Stimulated activated CD4-positive, alpha-beta T cell treated with anti-CD3 and anti-CD28 coated beads, TNF-alpha, amount 100 ng/mL, for 24 hours (primary cell): ENCODE measurements at places on chromosomes 5 and 9.

DNA sequence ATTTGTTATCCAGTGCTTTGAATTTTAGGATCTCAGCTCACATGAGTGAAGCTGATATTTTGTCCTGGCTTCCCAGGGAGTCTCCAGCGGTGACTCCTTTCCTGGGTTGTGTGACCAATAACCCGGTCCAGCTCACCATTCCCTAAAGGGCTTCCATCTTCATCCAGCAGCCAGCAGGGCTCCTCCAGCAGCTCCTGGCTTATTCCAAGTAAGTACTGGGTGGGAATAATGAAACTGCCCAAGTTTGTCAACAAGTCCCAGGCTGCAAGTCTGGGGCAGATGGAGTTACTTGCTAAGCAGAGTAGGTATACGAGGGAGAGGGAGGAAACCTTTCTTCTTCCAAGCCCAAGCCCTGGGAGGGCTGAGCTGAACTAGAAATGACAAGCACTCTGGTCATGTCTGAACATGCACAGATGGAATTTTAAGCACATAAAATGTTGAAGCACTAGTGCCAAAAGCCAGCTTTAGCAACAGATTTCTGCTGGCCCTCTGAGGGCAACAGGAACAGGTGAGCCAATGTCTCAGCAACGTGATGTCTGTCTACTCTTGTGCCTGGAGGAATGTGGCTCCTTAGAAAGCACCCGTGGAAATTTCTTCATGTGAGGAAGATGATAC, 153.7 kb upstream of the DAPK1 start:
- DNase-seq: no peak

GRCh38 chr5:147530530-147531389, 20.9 kb upstream of the DPYSL3 start:
- no peak for DNase-seq

GRCh38 chr9:81620002-81620390, 69.4 kb downstream of the TLE1 start:
- DNase-seq: no peak

- no peak for DNase-seq
These were observed 209.3 kb upstream of the SLC24A2 start for GRCh38 chr9:19998153-19998552.

DNA sequence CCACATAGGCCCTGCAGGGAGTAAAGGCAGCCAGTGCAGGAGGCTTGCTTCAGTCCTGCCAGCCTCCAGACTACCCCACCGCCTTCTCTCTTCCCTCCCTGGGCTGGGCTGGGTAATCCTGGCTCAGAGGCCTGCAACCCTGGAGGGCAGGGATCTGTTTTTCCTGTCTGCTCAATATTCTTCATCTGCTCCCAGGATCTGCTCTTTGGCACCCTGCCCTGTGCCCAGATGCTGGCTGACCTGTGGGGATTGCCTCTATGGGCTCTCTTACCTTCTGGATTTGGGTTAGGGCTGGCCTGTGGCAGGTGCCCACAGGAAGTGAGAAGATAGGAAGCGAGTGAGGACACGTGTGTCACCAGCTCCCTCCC, 7.3 kb upstream of the ANGPTL2 start:
- no peak for DNase-seq

GRCh38 chr5:37554938-37555337, 175.8 kb downstream of the WDR70 start:
- no peak for DNase-seq

- DNase-seq: no peak
These were observed 61.1 kb upstream of the IL6ST start for GRCh38 chr5:56055859-56056258.

DNA sequence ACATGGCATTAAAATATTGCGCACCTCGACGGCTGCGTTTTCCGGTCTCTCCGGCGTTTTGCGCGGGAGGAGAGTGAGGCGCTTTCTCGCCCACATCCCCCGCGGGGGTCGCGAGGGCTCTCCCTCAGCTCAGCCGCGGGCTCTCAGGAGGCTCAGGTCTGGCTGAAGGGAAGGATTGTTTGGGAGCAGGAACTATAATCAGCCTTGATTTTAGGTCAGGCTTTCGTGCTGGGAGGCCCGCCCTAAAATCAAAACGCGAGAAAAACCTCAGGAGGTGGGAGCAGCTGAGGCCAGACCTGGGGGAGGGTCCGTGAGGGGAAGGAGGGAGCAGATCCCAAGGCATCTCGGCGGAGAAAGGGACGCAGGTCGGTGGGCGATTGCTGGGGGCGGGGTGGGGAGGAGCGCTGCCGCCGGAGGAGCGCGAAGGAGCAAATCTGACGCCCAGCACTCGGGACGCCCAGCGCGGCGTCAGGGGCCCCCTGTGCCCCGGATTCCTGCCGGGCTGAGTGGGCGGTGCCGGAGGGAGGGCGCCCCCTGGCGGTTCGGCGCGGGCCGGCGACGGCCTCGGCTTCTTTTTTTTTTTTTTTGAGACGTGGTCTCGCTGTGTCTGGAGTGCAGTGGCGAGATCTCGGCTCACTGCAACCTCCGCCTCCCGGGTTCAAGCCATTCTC, 18.7 kb upstream of the RNF130 start:
- peak; percentile 55 for DNase-seq

DNA sequence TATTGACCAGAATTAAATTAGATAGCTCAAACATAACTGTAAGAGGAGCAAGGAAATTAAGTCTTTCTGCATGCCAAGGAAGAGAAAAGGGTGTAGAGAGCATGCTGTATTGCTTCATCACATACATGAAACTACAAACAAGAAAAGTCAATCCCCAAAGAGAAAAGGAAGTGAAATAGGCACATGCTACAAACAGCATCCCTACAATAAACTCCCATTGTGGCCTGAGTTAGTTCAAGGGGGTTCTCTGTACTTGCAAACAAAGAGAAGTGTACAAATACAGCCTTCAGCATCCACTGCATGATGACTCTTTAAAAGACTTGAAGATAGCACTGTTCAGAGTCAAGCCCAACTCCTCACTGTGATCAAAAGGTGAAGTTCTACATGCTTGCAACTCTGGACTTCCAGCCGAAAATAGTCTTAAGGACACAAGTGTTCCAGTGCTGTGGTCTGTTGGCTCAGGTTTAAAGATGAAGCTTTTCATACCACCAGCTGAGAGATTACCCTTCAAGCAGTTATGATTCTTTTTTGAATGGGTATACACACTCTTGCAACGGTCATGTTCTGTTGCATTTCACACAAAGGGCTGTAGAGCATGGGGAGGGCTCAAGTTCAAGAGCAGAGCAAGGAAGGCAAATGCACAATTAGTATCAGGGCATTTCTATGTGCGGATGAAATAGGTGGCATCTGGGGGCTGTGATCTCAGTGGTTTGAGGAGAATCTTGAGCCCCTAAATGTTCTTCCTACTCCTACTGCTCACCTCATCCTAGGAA, 534.5 kb downstream of the EBF1 start:
- DNase-seq: no peak

DNA sequence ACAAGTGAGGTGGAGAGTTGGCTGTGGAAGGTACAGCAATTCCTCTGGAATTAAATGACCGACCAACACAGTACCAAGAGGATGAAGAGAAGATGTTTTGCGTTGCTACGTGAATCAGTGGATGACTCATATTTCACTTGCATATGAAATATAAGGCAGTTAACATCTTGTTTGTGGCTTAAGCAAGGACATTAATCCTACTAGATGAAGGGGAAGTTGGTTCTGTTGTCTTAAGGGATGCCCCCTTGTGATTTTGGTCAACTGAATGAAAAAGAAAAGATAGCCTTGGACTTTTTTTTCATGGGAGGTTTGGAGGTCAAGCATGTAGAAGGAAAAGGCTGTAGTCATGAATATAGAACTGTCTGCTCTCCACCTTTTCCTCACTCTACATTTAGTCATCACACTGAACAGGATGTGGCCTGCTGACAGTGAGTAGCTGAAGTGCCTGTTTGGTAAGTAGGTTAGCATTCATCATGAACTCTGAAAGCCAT, 33.9 kb downstream of the VLDLR start:
- DNase-seq: no peak

- no peak for DNase-seq
These were observed 336.7 kb downstream of the FAM170A start for GRCh38 chr5:119966028-119966427.

DNA sequence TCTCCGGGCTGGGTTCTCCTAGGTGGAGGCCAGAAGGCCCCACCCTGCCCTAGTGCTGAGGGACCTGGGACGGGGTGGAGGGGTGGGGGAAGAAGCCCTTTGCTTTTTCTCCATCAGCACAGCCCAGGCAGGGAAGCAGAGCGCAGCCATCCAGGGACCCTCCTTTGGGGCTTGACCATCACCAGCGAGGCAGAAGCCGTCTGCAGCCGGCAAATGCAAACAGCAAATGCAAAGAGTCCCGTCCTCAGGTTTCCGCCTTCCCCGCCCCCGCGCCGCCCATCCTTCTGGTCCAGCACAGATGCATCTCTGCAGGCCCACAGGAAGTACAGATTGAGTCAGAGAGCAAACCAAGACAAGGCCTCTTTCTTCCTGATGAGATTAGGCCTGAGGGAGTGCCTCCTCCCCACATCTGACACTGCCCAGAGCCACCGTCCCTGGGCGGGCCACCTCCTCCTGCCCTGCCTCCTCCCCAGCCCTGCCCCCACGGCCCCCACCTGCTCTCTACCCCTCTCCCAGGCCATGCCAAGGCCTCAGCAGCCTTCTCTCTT, 23.4 kb downstream of the CORO2A start:
- DNase-seq: no peak

DNA sequence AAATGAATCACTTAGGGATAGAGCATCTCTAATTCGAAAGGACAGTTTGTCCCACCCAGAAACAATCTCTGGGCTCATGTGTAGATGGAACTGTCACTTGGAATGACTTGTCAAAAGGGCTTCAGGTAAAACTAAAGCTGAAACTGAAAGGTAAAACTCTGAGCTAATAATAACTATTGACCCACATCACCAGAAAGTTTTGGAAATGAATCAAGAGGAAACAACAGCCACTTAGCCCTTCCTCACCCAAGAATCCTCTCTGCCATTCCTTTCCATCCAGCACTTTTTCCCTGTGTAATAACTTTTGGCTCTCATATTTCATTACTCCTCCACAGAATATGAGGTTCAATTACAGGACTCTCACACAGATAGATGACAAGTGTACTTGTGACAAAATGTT, 14.0 kb upstream of the GLRX start:
- no peak for DNase-seq

- no peak for DNase-seq
These were observed 1.7 kb upstream of the HTR1A start for GRCh38 chr5:63963926-63964325.

DNA sequence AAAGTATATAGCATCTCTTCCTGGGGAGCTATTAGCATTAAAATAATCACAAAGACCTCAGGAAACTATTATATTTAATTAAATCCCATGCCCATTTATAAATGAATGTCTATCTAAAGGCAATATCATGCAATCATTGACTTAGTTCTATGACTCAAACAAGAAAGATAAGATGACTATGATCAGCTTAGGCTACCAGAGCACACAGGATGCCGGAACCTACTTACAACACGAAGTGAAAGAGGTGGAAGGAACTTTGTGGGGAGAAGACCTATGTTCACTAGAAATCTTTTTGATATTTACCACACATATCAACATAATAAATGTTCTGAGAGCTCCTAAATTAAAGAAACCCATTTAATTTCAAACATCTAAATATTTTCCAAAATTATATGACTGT, 344.2 kb upstream of the CYLC2 start:
- no peak for DNase-seq
